ENCODE measurements at places on chromosomes 2 and 18.
A peak's percentile ranks its signal among the peaks of the same experiment; 100 is the strongest.

DNA sequence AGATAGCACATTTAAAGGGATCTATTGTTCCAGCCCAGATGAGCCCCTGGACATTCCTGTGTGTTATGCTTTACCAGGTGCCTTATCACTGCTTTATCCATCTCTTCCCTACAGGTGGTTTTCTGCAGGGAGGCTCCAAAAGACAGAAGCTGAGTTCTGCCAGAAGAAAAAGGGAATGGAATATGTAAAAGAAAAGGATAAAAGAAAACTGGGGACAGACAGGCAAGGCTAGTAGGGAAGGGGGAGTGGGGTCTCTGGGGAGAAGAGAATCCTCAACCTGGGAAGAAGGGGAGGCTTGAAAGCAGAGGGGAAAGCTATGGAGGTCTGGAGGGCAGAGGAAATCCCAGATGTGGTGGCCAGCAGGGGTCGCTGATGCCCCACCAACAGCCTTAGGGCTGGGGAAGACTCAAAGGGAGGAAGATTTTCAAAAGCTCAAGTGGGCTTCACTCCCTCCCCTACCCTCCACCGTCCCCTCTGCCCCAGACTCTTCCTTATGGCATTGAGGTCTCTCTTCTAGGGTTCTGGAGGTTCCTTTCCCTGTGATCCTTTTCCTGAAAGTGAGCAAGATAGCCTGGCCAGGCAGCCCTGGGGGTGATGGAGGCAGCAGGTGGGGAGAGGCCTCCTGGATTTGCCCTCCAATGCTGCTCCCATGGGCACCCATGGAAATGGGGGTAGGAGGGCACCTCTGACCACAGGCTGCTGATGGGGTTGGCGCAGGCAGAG is 178.1 kb upstream of the PKDCC start:
- peak; percentile 63 for DNase-seq

DNA sequence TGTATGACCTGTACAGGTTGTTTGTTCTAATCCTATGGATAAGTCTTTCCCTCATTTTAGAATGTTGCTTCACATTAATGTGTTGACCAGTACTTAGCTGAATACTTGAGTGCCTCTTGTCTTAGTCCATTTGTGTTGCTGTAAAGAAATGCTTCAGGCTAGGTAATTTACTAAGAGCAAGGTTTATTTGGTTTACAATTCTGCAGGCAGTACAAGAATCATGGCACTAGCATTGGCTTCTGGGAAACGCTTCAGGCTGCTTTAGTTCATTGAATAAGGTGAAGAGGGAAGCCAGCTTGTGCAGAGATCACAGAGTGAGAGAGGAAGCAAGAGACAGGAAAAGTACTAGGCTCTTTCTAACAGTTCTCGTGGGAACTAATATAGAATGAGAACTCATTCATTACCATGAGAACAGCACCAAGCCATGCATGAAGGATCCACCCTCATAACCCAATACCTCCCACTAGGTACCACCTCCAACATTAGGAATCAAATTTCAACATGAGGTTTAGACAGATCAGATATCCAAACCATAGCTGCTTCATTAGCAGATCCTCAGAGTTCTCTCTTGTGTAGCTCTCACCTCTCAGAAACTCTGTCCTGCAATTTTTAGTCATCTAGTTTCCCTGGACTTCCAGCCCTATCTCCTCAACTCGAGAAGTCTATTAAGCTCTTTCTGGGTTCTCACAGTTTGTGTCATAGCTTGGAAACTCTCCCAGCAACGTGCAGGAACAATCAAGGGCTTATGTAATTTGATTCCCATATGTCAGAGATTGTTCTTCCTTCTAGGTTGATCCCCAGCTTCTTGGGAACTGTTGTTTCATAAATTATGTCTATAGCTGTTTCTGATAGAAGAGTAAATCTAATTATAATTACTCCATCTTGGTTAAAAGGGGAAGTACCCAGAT is 2082.3 kb upstream of the CELF4 start:
- DNase-seq = no peak

DNA sequence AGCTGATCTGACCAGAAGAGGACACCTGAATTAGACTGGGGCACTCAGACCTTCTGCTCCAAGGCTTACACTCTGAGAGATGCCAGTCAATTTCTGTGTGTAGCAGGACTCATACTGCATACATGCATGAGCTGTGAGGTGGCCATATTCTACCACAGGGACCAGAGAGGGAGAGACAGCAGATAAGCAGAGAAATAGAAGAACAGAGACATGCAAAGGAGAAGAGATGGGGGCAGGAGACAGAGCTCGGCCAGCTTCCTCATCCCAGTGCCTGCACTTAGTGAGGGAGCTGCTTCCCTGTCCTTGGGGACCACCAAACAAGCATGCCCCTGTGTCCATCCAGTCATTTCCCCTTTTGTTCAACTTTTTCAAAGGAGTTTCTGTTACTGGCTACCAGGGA is 73.9 kb upstream of the ALK start:
- DNase-seq = no peak

DNA sequence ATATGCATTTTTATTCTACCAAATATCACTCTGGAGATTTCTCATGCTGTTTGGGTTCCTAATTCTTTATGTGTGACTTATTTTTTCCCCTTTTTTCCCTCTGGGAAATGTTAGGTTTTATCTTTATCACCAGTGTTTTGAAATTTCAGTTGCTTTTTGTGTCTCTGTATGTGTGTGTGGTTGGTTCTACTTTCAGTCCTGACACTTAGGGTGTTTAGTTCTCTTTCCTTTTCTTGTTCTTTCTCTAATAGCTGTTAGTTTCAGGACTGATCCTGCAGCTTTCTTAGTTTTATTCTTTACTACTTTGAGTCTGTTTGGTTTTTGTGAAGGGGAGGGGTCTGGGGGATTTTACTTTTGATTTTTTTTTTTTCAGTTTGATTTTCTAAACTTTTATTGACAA is 23.1 kb downstream of the PPM1B start:
- DNase-seq = no peak

GRCh38 chr2:236558993-236559978 is 10.3 kb upstream of the ACKR3 start:
- DNase-seq = no peak

GRCh38 chr2:151669585-151670081 is 64.6 kb downstream of the NEB start:
- no peak for DNase-seq
